ENCODE measurements at places on chromosomes 5 and 9. TPM values are rescaled to one million over a fixed set of nuclear protein-coding genes. Genes with fewer than 3 reads are reported as not detected.

LCN9 gene
- not detected for polyA plus RNA-seq

DNA sequence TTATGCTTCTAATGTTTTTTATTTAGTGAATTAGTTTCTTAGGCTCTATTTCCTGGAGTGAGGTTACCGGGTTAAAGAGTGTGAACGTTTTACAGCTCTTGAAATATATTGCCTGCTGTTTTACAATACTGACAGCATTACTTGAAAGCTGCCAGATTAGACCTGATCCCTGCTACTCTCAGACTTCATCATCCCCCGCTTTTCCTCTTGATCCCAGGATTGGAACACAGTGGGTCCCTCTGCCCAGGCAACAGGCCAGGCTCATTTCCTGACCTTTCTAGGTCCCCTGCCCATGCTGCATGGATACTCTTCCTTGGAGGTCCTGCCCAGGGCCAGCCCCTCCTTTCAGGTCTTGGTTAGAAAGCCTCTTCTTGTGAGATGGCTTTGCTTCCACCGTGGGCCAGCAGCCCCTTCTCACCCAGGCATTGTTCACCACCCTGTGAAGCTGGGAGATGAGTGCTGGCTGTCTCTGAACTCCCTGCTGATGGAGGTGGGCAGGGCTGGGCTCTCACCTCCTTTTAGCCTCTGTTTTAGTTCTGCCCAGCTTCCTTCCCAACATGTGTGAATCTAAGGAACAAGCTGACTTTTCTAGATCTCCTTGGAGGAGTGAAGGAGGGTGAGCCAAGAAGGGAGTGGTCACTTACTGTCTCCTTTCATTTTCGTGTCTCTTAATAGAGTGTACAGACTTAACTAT lies 15.5 kb upstream of the FAM120AOS start:
- DNase-seq: no peak

CLIC3 gene
- 0.55 TPM for polyA plus RNA-seq

DNA sequence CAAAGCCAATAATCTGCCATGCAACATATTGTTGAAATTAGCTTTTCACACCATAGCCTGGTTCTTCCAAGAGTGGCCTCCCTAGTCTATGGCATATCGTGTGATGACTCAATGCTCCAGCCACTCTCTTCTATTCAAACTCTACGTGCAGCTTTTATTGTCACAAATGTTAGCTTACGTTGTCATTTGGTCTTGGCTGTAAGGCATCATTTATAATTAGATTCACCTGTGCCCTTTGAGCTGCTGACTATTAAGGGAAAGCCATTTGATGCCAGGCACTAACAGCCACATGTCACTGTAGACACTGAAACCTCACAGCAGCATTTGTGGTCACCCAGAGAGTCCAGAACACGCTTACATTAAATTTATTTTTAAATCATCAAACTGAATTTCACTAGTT lies 66.8 kb downstream of the APBA1 start:
- DNase-seq: no peak

DNA sequence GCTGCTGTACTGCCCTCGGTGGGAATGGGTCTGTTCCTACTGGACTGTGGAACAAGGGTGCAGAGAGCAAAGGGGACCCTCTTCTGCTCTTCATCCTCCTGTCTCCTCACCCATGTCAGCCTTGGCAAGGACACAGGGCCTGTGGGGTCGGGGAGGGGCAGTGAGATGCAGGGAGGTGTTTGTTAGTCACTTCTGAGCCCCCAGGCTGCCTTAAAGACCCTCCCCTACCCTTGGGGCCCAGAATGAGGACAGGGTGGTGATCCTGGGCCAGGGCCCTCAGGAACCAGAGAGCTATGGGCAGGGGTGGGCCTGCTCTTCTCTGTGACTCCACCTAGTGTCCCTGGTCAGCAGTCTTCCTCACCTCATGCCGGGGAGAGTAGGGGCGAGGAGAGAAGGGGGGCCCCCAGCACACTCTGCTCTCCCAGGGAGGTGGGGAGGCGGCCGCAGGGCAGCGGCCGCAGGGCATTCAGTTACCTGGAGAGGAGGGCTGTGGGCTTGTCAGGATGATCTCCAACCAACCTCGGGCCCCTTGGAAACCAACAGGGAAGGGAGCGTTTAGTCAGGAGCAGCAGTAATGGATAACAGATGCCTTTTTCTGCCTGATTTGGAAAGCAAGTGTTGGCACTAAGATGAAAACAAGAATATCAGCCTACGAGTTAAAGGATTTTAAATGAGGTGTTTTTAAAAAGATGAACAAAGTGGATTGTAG lies 62.0 kb upstream of the GARNL3 start:
- DNase-seq: no peak

DNA sequence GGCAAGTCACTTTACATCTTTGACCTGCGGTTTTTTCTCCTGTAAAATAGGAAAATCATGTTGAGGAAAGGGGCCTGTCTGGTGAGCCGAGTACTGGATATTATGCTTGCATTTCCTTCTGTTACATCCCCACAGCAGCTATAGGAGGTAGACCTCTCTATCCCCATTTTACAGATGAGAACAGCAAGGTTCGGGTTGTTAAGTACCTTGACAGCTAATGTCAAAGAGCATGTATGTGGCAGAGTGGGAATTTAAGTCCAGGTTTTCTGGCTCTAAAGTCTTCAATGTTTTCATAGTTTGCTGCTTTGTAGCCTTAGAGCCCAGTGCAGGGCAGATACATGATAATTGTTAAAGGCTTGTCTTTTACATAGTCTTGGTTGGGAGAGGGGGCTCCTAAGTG lies 2.8 kb downstream of the TMEM268 start:
- no peak for DNase-seq

- no peak for DNase-seq
Measured at GRCh38 chr5:158388021-158388420, 529.1 kb upstream of the CLINT1 start.

GRCh38 chr5:160188141-160189015 lies 40.9 kb upstream of the FABP6 start:
- DNase-seq: peak; percentile 73
